ENCODE measurements at places on chromosomes 12 and 14. TPM values are rescaled to one million over a fixed set of nuclear protein-coding genes. Genes with fewer than 3 reads are reported as not detected.
A peak's percentile ranks its signal among the peaks of the same experiment; 100 is the strongest.

DNA sequence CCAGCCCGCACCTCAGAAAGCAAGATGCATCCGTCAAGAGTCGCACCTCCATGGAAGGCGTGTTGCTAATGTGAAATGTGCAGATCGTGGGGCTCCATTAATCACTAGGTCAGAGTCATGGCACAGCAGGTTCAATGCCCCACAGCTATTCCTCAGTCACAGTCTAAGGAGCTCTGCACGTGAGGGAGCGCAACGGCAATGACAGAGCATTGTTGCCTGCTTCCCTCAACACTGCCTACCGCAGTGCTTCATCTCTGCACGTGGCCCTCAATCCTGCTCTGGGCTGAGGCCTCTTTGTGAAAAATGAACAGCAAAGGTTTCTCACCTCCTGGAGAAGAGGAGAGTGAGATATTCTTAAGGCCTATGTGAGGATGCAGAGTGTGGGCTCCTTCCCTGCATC lies 995.2 kb upstream of the TMEM132C start:
- DNase-seq, result peak; percentile 4

DNA sequence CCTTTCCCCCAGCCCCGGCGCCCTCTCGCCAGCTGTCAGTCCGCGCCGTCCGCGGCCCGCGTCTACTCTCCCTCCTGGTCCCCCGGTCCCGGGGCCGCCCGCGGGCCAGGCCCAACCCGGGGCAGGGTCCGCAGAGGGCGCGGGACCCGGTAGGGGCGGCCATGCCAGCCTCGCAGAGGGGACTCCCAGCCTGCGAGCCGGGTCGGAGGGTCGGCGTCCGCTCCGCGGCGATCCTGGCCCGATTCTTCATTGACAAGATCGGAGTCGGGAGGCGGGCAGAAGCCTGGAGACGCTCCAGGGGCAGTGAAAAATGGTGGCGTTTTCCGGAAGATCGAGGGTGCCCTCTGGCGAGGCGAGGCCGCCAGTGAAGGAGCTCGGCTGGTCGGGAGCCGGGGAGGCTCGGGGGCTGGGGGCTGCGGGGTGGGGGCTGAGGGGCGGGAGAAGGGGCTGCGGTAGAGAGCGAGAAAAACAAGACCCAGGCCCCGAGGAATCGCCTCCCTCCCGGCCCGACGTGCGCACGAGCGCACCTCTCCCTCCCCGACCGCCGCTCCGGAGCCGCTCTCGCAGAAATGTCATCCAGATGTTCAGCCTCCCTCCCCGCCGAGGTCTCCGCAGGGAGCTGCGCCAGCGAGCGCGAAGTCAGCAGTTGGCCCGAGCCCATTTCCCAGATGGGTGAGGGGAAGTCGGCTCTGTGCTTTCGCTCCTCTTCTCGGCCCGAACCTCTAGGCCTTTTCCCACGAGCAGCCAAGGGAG lies 647 bp upstream of the TGFB3 start:
- DNase-seq, result peak; percentile 85

DNA sequence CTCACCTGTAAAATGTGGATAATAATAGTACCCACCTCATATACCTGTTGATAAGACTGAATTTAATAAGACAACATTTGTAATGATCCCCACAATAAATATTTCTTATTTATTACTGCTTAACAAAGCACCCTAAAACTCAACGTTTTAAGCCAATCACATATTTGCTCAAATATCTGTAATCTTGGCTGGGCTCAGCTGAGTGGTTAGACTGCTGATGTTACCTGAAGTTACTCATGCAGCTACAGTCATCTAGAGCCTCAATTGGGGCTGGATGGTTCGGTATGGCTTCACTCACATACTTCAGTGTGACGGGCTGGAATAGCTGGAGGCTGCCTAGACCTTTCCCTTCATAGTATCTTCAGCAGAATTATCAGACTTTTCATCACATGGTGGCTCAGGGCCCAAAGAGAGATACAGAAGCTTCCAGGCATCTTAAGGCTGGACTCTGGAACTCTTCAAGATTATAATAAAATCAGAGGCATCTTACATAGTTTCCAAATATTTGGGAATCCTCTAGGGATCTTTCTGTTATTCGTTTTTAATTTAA lies 4.3 kb upstream of the OR5AU1 start:
- no peak for DNase-seq

Gene PMCH
- 0.91 TPM for polyA plus RNA-seq

DNA sequence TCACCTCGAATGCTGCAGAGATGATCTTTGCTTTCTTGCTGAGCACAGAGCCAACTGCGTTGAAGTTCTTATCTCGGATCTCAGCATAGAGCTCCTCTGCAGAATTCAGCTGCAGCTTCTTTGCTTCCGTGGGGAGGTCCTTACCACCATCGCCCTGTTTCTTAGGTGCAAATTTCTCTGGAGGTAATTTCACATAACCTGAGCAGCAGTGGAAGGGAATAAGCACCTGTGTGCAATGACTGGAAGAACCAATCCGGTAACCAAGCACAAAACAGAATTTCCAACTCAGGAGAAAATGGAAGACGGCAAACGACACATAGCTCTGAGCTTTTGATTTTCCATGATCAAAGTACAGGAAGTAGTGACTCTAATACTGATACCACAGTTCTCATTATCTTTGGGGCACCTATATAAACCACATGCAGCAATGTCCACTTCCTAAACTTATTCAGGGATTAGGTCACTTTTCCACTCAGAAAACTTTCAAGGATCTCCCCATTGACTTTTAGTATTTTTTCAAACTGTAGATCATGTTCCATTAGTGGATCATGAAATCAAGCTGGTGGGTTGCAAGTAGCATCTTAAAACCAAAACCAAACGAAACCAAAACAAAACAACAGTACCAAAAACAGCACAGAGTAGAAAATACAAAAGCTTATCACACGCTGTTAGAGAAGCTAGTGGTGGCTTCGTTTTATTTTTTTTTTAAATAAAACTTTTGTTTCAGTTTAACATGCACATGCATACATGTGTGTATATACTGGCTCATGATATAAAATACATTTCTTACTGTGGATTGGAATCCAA lies 18.9 kb upstream of the DIABLO start:
- no peak for DNase-seq

DNA sequence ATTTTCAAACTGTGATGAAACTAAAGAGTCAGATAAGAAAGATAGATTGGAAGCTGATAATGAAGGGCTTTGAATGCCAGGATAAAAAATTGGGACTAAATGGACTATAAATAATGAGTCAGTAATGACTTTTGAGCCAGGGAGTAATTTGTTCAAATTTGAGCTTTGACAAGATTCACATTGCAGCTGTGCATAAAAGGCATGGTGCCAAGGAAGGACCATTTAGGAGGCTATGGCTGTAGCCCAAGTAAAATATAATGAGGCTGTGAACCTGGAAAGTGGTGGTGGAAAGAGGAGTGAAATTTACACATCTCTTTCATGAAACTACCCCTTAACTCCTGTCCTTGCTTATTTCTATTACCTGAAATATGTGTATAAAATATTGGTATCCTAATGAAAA lies 218.5 kb downstream of the SLC6A15 start:
- DNase-seq, result no peak

- no peak for DNase-seq
Observed at GRCh38 chr12:123763093-123763492, 992 bp downstream of the DNAH10 start.

DNA sequence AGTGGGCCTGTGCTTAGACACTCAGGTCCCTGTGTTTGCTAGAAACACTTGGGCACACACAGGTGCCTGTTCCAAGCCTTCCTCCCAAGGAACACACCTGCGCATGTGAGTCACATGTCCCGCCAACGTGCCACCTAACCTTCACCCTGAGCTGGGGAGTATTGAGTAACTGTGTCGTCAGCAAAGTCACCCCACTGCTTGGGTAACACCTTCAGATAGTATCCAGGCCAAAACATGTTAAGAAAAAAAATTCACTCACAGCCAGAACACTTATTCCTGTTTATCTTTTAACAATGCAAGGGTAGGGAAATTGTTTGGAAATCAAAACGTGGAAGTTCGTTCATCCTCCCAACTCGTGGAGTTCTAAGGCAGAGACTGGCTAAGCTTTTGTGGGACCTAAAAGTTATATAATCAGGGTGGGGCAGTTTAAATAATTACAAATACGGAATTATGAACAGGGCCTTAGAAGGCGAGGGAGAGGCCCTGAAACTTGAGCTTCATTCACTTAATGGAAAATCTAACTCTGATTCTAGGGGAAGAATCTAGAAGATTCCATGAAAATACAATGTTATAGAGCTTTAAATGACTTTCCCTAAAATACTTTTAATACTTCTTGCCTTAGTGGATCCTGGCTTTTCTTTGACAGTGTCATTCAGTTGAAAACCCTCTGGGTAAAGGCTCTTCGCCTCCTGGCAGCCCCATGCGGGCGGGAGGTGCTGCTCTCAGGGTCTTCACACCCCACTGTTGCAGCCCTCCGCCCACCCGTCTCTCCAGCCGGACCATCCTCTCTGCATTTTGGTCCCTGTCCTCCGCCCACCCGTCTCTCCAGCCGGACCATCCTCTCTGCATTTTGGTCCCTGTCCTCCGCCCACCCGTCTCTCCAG lies 30.3 kb upstream of the ADIPOR2 start:
- DNase-seq, result no peak

Measured in left kidney (tissue), 8 donors.